Stimulated activated CD4-positive, alpha-beta T cell treated with anti-CD3 and anti-CD28 coated beads, TNF-alpha, amount 100 ng/mL, for 1 hour (primary cell): ENCODE measurements at places on chromosomes 7 and 10.

GRCh38 chr10:33334805-33335550 lies 511 bp upstream of the NRP1 start:
- no peak for DNase-seq

- DNase-seq, result no peak
Measured at GRCh38 chr7:146875981-146876380, 759.4 kb downstream of the CNTNAP2 start.

GRCh38 chr7:47572939-47573757 lies 8.8 kb downstream of the TNS3 start:
- DNase-seq, result no peak

- no peak for DNase-seq
Measured at GRCh38 chr10:90028312-90028711, 326.9 kb downstream of the KIF20B start.

DNA sequence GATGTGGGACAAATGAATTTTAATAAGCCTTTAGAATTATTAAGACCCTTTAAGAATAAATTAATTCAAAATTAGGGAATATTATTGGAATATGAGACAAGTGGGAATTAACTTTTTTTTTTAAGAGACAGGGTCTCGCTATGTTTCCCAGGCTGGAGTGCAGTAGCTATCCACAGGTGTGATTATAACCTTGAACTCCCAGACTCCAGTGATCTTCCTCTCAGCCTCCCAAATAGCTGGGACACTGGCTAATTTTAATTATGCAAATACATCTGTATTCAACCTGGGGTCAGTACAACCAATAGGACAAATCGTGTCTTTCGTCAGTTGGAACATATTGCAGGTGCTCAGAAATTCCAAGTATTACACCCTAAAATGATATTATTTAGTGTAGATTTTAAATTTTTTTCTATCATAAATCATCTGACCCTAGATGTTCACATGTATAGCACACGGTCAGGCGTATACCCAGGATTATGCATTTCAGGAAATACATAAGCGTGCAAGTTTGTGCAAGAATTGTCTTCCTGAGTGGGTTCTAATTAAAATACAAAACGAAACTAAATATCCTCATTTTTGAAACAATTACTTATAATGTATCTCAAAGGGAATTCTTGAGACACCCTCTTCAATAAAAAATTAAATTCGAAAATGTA lies 1.2 kb downstream of the NT5C3A start:
- DNase-seq, result no peak

DNA sequence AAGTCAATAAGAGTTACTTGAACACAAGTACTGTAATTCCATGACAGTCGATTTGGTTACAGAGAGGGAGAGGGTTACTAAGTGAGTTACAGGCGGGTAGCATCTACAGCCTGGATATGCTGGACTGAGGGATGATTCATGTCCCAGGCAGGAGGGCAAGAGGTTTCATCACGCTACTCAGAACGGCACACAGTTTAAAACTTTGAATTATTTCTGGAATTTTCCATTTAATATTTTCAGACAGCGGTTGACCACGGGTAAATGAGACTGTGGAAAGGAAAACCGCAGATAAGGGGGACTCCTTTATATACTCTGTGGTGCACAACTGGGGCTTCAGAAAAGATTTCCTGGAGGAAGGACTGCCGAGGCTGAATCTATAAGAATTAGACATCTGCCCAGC lies 25.7 kb upstream of the LRRC4 start:
- no peak for DNase-seq

GRCh38 chr7:504221-505111 lies 15.2 kb downstream of the PDGFA start:
- DNase-seq, result no peak

GRCh38 chr7:130292682-130293257 lies at the start of gene CPA4:
TSS of gene CPA4 (plus strand) at chr7:130293161. CDS start at chr7:130293181, 20 bp downstream.
- no peak for DNase-seq

GRCh38 chr7:154864523-154864891 lies 138.4 kb downstream of the PAXIP1 start:
- DNase-seq, result no peak

DNA sequence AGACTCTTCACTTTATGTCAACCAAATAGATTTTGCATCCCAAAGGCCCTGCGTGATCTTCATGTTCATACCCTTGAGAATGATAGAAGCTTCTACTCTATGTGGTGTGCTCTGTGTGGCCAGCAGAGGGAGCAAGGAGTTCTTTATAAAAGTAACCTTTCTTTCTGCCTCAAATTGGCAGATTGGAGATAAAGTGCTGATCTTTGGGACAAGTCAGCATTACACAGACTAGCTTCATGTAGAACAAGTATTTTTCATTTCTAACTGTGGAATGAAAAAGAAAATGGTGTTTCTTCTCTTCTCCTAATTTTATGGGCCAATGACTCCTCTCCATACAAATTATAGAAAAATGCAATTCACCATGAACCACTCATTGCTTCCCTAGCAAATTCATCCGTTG lies 1214.1 kb downstream of the SORCS1 start:
- no peak for DNase-seq

GRCh38 chr10:102211615-102212299 lies 14.3 kb upstream of the ELOVL3 start:
- DNase-seq, result no peak
